ENCODE measurements at places on chromosomes 6 and 20. TPM values are rescaled to one million over a fixed set of nuclear protein-coding genes. Genes with fewer than 3 reads are reported as not detected.

The PTPRK gene
- 24.5 TPM for total RNA-seq

The CENPB gene
- 144 TPM for total RNA-seq

The SIRPD gene
- not detected for total RNA-seq

The KHDRBS2 gene
- not detected for total RNA-seq

- no peaks in the 10 kb centered on the region for H3K36me3 ChIP-seq
- H3K4me1 ChIP-seq, result no peaks in the 10 kb centered on the region
- DNase-seq, result no peak
- H3K4me3 ChIP-seq, result no peak overlapping the region
- H3K27ac ChIP-seq, result no peak overlapping the region
Observed at GRCh38 chr6:29809249-29809648, 18.4 kb upstream of the HLA-G start.

GRCh38 chr20:37920270-37920669 lies 17.3 kb downstream of the VSTM2L start:
- no peak for DNase-seq
- no peaks in the 10 kb centered on the region for H3K36me3 ChIP-seq
- H3K4me3 ChIP-seq, result no peak overlapping the region
- no peak overlapping the region for H3K27ac ChIP-seq
- no peaks in the 10 kb centered on the region for H3K4me1 ChIP-seq
- H3K27me3 ChIP-seq, result peaks cover 5% of the 10 kb centered on the region

GRCh38 chr6:115675443-115675842 lies 385.2 kb downstream of the FRK start:
- no peak overlapping the region for H3K4me3 ChIP-seq
- no peaks in the 10 kb centered on the region for H3K4me1 ChIP-seq
- DNase-seq, result no peak
- no peaks in the 10 kb centered on the region for H3K36me3 ChIP-seq
- no peak overlapping the region for H3K27ac ChIP-seq
- H3K27me3 ChIP-seq, result 0 out of 2 replicates have a peak, but pooled peaks cover 6% of the 10 kb centered on the region

DNA sequence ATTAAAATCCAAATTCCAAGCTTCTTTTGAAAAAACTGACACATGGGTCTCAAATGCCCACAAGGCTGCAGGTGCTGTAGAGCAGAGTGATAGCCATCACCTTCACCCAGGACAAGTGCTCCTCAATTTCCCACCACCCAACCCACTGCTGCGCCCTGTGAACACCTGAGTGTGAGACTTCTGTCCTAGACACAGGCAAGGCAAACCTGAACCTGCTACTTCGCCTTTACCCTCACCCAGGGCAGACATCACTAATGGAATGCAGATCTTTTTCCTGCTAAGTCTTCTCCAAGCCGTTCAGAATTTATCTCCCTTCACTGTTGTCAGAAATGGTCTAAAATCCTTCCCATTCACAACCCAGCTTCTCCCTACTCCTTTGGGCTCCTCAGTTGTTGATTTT lies 65.9 kb downstream of the PREX1 start:
- no peak overlapping the region for H3K27ac ChIP-seq
- H3K36me3 ChIP-seq, result no peaks in the 10 kb centered on the region
- H3K4me1 ChIP-seq, result peaks cover 33% of the 10 kb centered on the region
- H3K4me3 ChIP-seq, result no peak overlapping the region

Measured in SJSA1 (cell line).